Activated T-helper 1 cell treated with anti-CD3 and anti-CD28 coated beads, Interleukin-2, amount 50 U/mL, for 16 hours (primary cell): ENCODE measurements at places on chromosomes 6 and 20.

DNA sequence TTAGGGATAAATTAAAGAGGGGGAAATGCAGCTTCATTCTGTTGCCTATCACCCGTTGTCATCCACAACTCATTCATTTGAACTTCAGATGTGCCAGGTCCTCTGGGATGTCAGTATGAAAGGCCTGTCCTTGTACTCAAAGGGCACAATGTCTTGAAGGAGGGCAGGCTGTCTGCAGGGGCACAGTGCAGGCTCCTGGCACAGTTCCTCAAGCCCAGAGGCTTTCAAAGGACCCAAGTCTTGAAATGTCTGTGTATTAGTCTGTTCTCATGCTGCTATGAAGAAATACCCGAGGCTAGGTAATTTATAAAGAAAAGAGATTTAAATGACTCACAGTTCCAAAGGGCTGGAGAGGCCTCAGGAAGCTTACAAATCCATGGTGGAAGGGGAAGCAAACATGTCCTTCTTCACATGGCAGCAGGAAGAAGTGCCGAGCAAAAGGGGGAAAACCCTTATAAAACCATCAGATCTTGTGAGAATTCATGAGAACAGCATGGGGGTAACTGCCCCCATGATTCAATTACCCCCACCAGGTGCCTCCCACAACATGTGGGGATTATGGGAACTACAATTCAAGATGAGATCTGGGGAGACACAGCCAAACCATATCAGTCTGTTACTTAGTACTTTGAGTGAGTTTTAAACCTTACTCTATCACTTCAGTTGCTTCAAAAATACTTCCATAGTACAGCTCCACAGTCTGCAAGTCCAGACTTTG lies 9.4 kb downstream of the SNX9 start:
- DNase-seq, result no peak

DNA sequence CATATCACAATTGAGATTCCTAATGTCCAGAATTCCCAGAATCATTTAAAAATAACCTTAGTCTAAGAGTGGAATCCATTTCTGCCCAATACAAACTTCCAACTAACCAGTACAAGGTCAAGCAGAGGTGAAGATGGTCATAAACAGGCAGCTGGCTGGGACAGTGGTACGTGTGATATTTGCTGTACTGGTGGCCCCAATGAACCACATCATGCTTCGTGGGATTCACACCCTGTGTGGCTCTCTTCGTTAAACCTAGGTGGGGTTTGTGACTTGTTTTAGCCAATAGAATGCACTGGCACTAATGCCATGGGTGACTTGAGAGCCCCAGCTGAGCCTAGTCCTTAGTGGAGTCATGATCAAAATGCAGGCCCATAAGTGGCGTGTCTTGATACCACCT lies 286.6 kb downstream of the KIF16B start:
- no peak for DNase-seq

- DNase-seq, result no peak
Observed at GRCh38 chr20:34797012-34797995, 28.1 kb downstream of the NCOA6 start.

DNA sequence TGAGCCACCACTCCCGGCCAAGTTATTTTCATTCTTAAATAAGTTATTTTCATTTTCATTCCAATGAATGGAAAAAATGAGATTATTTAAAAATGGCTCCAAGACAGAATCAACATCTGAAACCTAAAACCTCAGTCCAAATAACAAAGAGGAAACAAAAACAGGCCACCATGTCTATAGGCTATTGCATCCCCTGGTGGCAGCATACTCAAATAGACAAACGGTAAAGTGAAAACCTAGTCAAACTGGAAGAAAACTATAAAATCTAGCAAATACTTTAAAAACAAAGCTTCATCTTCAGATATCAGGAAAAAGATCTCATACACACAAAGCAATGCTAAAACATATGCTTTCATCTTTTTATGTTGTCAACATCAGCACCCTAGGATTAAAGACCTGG lies 20.9 kb downstream of the IL17A start:
- DNase-seq, result no peak

DNA sequence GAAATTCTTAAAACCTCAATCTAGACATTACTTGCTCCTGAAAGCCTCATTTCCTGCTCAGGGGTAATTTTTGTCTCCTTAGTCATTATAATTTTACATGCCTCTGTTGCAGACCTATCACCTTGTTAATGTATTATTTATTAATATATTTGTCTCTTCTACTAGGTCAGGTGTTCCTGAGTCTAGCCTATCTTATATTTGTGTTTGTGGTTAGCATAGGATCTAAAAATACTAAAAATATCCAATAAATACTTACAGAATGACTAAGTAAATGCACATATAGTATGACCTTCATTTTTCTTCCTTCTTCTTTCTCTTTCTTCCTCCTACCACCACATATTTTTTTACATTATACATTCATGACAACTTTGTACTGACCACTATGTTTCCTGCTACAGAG lies 268.9 kb upstream of the HS3ST5 start:
- no peak for DNase-seq

- no peak for DNase-seq
Observed at GRCh38 chr6:87102151-87102621, 7.3 kb upstream of the CGA start.

DNA sequence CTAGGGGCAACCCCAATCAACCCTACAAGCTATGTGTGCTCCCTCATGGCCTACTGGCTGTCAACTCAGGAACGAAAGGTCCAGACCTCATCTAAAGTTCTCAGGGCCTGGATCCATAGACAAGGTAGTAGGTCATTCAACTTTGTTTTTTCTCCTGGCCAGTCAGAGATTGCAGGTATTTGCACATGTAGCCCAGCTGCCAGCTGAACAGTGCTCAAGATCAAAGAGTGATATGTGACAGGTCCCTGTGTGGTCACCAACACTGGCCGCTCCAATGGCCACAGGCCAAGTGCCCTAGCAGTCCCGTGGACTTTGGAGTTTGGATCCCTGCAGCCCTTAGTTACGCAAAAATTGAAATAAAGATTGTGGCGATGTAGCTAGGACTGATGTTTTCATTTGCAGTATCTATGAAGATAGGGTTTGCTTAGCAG lies 60.6 kb upstream of the ATXN1 start:
- DNase-seq, result no peak

DNA sequence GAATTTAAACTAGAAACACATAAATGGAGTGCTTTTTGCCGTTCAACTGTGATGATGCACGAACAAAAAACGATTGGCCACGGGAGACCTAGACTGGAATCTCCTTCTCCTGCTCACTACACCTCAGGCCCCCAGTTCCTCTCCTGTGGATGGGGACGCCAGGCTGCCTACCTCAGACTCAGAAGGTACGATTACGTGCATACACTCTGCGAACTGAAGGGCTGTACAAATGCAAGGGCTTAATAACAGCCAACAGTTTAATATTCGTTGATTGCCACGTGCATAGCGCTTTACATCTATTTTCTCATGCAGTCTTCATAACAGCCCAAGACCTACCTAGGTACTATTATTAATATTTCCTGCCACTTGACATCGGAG lies 495 bp upstream of the ARMC2 start:
- no peak for DNase-seq

- DNase-seq, result no peak
Observed at GRCh38 chr20:7355051-7355450, 585.2 kb downstream of the HAO1 start.

- DNase-seq, result no peak
Observed at GRCh38 chr20:35284992-35285805, 627 bp upstream of the EIF6 start.

DNA sequence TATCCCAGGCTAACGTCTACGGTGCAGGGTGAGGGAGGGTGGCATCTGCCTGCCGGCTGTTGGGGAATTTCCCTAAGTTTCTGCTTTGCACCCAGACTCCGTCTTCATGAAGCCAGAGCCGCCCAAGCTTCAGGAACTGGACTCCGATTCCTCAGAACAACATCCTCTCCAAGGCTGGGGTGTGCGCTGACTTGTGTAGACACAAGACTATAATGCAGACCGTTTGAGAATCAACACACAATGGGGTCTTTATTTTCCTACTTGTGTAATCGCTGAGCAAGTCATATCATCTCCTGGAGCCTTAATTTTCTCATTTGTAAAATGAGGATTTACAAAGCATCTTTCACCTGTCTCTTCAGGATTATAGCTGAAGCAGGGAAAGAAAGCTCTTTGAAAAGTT lies 160.5 kb upstream of the AGPAT4 start:
- no peak for DNase-seq

GRCh38 chr6:149910721-149911151 lies 12.2 kb downstream of the RAET1G start:
- no peak for DNase-seq

DNA sequence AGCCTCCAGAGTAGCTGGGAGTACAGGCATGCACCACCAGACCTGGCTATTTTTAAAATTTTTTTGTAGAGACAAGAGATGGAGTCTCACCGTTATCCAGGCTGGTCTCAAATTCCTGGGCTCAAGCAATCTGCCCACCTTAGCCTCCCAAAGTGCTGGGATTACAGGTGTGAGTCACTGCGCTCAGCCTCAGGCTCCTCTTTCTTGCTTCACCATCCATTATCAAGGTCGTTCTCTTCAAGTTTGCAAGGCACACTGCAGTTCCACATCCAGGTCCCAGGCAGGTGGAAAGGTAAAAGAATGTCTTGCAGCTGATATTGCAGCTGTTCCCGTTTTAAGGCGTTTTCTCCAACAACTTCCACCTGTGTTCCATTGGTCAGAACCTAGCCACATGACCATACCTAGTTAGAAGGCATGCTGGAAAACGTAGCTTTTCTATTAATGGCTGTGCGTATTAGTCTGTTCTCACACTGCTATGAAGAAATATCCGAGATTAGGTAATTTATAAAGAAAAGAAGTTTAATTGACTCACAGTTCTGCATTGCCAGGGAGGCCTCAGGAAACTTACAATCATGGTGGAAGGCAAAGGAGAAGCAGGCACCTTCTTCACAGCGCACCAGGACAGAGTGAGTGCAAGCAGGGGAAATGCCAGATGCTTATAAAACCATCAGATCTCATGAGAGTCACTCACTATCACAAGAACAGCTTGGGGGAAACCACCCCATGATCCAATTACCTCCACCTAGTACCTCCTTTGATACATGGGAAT lies 51.7 kb downstream of the PCNA start:
- no peak for DNase-seq
